ENCODE measurements at places on chromosomes 16 and 17. TPM values are rescaled to one million over a fixed set of nuclear protein-coding genes. Genes with fewer than 3 reads are reported as not detected.

Gene CCL5
- total RNA-seq, result 2.6 TPM

DNA sequence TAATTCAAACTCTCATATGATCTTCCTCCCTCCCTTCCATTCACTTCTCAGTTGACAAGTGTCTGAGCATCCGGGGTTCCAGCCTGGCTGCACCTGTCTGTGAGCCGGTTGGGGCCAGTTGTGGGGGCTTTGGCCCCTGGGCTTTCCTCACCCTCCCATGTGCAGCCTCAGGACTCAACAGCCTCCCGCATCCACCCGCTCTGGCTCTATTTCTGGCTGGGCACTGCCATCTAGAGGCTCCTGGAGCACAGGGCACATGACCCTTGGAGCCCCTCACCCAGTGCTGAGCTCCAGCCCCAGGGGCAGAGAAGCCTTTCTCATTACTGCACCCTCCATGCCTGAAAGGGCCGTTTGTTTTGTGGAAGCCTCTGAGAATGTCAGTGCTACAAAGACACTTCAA is 43.3 kb downstream of the HAPSTR1 start:
- peak; percentile 78 for DNase-seq
- H3K4me1 ChIP-seq, result peaks cover 9% of the 10 kb centered on the region
- no peaks in the 10 kb centered on the region for H3K36me3 ChIP-seq
- H3K4me3 ChIP-seq, result no peak overlapping the region
- H3K27me3 ChIP-seq, result no peaks in the 10 kb centered on the region

DNA sequence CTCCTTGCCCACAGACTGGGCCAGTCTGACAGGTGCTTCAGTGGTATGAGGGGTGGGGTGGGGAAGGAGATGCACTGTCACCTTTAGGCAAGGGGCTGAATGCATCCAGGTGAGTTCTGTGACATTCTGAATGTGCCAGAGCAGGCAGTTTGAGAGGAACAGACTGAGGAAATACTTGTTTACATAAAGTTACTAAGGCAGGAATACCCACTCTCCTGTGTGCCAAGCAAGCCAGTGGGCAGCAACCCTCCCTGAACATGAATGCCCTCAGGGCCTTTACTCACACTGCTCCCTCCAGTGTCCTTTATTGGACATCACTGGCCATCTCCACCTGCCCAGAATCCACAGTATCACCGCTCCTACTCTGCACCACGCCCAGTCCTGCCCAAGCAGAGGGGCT is 33.1 kb upstream of the ULK2 start:
- no peak overlapping the region for H3K27ac ChIP-seq
- no peak overlapping the region for H3K4me3 ChIP-seq
- no peaks in the 10 kb centered on the region for H3K27me3 ChIP-seq
- peaks cover 63% of the 10 kb centered on the region for H3K36me3 ChIP-seq
- no peak for DNase-seq

- H3K27ac ChIP-seq, result no peak overlapping the region
- H3K27me3 ChIP-seq, result no peaks in the 10 kb centered on the region
- no peak overlapping the region for H3K4me3 ChIP-seq
- DNase-seq, result no peak
Measured at GRCh38 chr16:79267781-79268180, 332.8 kb downstream of the MAF start.

Gene GFAP
- not detected for total RNA-seq

Measured in stomach (tissue), 19 donors.